ENCODE measurements at places on chromosomes 7 and 10.

DNA sequence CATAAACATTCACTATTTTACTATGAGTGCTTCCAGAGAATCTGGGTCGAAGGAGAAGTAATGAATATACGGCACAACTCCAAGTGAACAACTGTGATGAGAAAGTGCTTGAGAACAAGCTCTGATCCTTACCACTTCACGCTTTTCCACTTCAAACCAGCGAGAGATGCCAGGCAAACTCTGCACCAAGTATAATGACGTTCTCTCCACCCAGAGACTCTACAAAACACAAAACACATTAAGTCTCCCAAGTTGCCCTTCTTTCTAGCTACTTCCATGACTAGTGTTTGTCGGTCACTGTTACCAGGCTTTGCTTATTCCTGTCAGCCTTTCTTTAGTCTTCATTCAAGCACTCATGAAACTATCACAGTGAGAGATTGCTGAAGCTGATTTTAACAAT lies 193.1 kb upstream of the IMMP2L start:
- no peak for DNase-seq

DNA sequence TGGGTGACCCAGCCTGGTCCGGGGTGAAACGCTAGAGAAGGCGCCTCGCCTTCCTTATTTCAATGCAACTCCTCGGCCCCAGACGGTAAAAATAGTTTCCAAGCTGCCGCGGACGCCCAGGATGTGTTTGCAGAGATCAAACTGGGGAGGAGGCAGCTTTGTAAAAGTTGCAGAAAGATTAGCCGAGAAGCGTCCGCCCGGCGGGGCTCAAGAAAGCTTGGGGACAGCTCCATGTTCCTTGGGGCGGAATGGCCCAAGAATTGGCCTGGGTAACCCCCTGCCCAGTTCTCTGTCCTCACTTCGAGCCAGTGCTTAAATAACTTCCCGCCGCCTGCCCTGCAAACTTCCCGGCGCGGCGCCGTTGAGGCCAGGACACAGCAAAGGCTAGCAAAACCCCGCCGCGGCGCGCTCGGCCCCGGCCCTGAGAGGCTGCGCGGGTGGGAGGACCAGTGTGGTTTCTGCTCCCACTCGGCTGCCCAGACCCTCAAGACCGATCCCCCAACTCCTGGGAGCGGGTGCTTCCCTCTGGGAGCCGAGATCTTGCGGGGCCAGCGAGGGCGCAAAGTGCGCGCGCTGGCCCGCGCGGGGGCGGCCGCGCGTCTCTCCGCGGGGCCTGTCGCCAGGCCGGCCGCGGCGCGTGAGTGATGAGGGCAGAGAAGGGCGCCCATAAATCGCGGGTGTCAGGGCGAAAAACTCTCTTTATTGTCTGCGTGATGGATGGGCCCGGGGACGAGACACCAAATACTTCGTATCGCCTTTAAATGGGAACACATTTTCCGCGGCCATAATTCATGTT lies 6.3 kb upstream of the ZNF503 start:
- no peak for DNase-seq

DNA sequence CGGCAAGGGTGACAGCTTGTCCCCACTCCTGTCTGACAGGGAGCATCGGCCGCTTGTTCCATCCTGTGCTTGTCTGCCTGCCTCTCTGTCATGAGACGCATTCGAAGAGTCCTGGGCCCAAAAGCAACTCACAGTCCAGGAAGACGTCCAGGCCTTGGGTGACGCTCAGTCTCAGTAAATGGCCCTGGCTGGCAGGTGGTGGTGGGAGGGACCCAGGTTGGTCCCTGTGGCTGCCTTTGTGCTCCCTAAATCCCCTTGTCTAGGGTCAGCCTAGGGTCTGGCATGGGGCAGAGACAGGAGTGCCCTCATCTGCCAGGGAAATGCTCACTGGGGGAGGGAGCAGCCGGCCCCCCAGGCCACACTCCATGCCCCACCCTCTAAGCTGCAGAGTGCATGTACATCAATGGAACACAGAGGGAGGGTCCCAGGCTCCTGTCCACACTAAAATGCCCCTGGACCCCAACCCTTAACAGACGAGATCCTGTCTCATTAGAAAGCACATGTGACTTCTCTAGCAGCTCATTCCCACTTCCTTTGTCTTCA lies 295.2 kb upstream of the ZNF32 start:
- no peak for DNase-seq

- DNase-seq, result no peak
These were observed 92.0 kb downstream of the LYZL2 start for GRCh38 chr10:30537586-30537985.

GRCh38 chr10:127408733-127409132 lies 140.4 kb upstream of the NPS start:
- no peak for DNase-seq

GRCh38 chr10:79023240-79024162 lies 45.3 kb upstream of the ZMIZ1 start:
- no peak for DNase-seq

DNA sequence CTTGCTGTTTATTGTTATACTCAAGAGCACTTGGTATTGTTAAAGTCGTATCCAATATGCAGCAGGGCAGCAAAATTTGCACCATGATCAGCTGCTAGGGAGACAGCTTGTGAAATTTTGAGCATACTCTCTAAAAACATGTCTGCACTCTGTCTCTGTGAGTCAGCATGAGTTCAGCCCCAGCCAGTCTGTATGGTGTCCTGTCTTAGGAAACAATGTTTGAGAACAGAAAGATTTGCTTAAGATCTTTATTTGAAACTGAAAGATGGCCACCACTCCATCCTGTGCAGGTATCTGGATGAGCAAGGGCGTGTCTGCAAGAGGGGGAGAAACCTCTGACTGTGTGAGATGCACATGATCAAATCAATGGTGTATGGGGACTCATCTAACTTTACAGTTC lies 97.1 kb downstream of the GNAI1 start:
- DNase-seq, result no peak
